SK-N-SH treated with all-trans-retinoic acid at 6 μM for 48 hours (cell line): ENCODE measurements at places on chromosomes 3 and 15.
A peak's percentile ranks its signal among the peaks of the same experiment; 100 is the strongest.

DNA sequence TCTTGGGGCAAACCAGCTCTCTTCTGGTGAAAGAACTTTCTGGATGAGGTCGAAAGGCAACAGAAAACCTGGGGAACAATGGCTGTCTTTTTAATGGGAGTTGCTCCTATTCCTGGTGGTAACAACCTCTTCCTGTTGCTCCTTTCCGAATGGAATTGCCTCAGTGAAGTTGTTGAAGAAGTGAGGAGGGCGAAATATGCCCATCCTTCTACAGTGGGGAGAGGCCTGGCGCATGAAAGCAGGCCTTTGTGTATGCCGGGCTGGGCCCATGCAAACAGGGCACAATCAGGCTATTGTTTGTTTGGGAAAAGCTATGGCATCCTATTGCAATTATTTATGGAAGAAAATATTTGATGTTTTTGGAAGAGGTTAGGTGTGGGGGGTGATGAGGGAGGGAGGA, 166.9 kb downstream of the IGF1R start:
- ATAC-seq = no peak

GRCh38 chr3:151034303-151034702, 51.2 kb upstream of the MED12L start:
- ATAC-seq = no peak

- no peak for ATAC-seq
Measured at GRCh38 chr3:149605902-149606301, 51.9 kb downstream of the WWTR1 start.

GRCh38 chr3:133301194-133301593, 98.7 kb upstream of the BFSP2 start:
- peak; percentile 96 for ATAC-seq

DNA sequence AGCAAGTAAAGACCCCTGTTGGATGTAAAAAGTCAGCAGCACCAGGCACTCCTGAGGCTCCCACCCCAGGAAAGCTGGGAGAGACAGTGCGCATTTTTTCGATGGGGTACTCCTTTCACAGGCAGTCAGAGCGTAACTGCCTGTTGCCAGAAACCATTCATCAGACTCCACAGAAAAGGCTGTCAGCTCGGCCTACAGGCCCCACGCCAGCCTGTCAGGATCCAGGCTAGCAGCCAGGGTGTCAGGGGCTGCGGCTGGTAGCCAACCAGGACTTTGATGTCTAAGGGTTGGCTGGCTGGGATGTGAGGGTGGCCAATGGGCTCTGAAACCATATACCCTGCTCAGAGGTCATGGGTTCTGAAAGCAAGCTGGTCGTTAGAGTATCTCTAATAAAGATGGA, 164.5 kb downstream of the WNT5A start:
- no peak for ATAC-seq

DNA sequence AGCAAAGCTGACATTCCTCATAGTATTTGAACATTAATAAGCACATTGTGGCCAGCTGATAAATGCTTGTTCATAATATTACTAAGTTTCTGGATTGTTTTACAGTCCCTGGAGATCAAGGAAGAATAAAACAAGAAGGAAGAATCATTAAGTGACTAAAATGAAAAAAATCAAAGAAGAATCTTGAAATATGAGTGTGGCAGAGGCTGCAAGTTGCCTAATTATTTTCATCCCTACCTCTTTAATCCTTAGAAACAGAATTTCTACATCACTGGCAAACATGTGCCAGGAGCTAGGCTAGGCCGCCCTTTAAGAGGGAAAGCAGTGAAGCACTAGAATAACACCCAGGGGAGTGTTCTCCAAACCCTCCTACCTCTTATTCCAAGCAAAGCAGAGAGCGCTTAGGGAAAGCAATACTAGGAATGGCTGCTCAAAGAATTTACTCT, 98.9 kb downstream of the MAGI1 start:
- peak; percentile 33; the same call in 2 of the 3 replicates for ATAC-seq

DNA sequence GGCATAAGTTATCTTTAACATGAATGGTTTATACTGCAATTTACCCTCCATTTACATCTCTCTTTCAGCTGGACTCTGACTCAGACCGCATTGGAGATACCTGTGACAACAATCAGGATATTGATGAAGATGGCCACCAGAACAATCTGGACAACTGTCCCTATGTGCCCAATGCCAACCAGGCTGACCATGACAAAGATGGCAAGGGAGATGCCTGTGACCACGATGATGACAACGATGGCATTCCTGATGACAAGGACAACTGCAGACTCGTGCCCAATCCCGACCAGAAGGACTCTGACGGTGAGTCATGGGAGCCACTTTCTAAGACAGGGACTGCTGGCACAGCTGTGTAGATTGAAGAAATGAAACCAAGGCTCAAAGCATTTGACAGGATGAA, 11.6 kb downstream of the THBS1 start:
- no peak for ATAC-seq

DNA sequence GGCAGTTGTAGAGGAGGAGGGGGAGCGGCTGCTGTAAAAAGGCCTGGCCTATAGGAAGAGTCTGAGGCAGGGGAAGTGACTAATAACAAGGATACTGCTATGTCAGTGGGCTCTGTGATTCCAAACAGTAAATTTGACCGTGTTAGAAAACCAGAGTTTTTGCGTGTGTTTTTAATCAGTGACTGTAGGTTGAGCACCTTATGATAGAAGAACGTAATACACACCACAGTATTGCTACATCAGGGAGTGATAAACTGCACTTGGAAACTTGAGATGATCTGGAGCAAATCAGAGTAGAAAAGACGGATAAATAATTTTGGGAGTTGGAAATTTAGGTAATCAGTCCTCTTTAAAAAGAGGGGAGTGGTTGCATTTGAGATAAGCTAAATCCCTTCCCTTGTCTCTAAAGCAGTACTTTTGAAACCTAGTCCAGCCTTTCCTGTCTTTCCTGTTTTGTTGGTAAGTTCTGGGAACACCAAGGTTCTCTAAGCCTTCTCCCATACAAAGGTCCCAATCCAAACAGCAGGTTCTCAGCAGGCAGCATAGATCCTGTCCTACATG, 130.5 kb upstream of the NR2E3 start:
- peak; percentile 88 for ATAC-seq

DNA sequence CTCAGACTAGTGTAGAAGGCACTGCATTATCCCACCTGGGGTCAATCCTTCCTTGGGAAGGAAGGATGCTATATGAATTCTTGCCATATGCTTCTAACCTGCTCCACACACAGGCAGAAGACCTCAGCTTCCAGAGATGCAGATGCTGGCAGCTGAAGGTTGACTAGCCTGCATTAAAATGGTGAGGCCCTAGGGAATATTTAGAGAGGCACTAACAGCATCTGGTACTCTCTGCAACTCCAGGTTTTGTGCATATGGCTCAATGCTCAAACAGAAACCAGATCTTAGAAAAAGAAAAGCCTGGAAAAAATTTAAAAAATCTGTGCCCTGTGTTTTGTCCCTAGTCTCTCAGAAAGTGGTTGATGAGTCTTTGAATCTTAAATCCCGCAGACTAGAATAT, 56.0 kb upstream of the MYRIP start:
- peak; percentile 15; the same call in 1 of the 3 replicates for ATAC-seq

- no peak for ATAC-seq
Measured at GRCh38 chr3:173552526-173552925, 155.0 kb downstream of the NLGN1 start.

GRCh38 chr3:105812194-105812586, 56.6 kb downstream of the CBLB start:
- ATAC-seq = peak; percentile 74

- no peak for ATAC-seq
Measured at GRCh38 chr3:13233487-13234485, 160.6 kb upstream of the IQSEC1 start.

GRCh38 chr15:62454567-62455172, 289.6 kb upstream of the C2CD4B start:
- no peak for ATAC-seq
